ENCODE measurements at places on chromosomes 3 and 15. TPM values are rescaled to one million over a fixed set of nuclear protein-coding genes. Genes with fewer than 3 reads are reported as not detected.

Gene ZMYND10
- 1.1 TPM for total RNA-seq

Gene MYO5A
- total RNA-seq, result 11.3 TPM

Gene SAMD7
- not detected for total RNA-seq

Gene NANOGP8
- total RNA-seq, result not detected

Gene DNASE1L3
- total RNA-seq, result not detected

Gene PHLDB2
- total RNA-seq, result 38.4 TPM

Gene INSYN1
- total RNA-seq, result 6.9 TPM

Gene ROBO2
- 0.28 TPM for total RNA-seq

Gene CLDN11
- total RNA-seq, result 3.0 TPM

Gene AP2M1
- total RNA-seq, result 249 TPM

Gene IL17RE
- 19.3 TPM for total RNA-seq

Gene STARD5
- 4.1 TPM for total RNA-seq

Gene OIP5
- 15.5 TPM for total RNA-seq

Gene LRRK1
- total RNA-seq, result 7.0 TPM

Gene PLOD2
- total RNA-seq, result 44.8 TPM

Gene CLSTN2
- total RNA-seq, result under 0.01 TPM

Gene AHSG
- total RNA-seq, result 0.28 TPM

Gene XRN1
- total RNA-seq, result 12.3 TPM

Gene PLA2G4D
- total RNA-seq, result not detected
